Glutamatergic neuron (in vitro differentiated cells): ENCODE measurements at places on chromosomes 3 and 15. TPM values are rescaled to one million over a fixed set of nuclear protein-coding genes. Genes with fewer than 3 reads are reported as not detected.

CLSTN2 gene
- total RNA-seq, result 3.1 TPM

EIF1B gene
- 130 TPM for total RNA-seq

DNA sequence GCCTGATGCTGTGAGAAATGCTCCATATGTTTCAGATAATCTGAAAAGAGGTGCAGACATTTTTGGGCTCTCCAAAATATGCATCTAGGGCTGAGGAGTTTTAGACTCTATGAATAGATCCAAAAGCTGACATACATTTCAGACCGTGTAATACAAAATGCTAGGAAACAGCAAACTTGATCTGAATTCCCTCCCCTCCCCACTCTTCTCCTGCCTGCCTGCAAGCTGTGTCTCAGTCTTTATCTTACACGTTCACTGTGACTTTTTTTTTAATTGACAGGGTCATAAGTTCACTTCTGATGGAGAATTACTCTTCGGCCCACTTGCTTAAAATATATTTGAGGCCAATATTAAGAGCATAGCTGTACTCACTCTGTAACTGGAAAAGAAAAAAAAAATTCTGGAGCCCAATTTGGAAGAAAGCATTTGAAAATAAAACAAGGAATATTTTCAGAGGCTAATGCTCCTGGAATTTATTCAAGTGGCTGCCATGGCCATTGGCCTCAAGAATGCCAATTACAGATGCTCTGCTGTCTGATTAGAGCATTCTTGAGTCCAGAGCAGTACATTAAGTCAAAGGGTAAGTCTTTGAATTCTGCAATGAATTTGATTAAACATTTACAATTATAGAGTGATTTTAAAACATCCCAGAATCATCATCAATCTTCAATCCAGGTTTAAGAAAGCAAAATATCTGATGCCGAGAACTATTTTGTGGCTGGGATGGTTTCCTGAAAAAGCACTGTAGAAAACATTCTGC is 146.2 kb upstream of the SEMA6D start:
- H3K4me1 ChIP-seq, result peaks cover 58% of the 10 kb centered on the region
- no peak overlapping the region for H3K4me3 ChIP-seq
- H3K36me3 ChIP-seq, result no peaks in the 10 kb centered on the region
- H3K27me3 ChIP-seq, result peaks cover 7% of the 10 kb centered on the region
- peak overlapping the region; percentile 75 for H3K27ac ChIP-seq
- no peak for DNase-seq

IRAK2 gene
- total RNA-seq, result 0.20 TPM

GRCh38 chr3:51099794-51100535 is 285.1 kb upstream of the MANF start:
- DNase-seq, result peak; percentile 67
- H3K4me1 ChIP-seq, result no peaks in the 10 kb centered on the region
- H3K27ac ChIP-seq, result no peak overlapping the region

GRCh38 chr3:45322616-45323015 is 65.8 kb upstream of the LARS2 start:
- no peak overlapping the region for H3K27ac ChIP-seq
- DNase-seq, result no peak
- H3K27me3 ChIP-seq, result peaks cover 2% of the 10 kb centered on the region
- no peaks in the 10 kb centered on the region for H3K36me3 ChIP-seq
